Neural crest cell (in vitro differentiated cells): ENCODE measurements at places on chromosomes 2 and 18.

GRCh38 chr2:158473719-158474392 lies 17.1 kb downstream of the PKP4 start:
- DNase-seq = no peak
- H3K36me3 ChIP-seq = peaks cover 14% of the 10 kb centered on the region
- no peak overlapping the region for H3K4me3 ChIP-seq

- peaks cover 6% of the 10 kb centered on the region for H3K27me3 ChIP-seq
- peaks cover 56% of the 10 kb centered on the region for H3K4me1 ChIP-seq
- no peak overlapping the region for H3K4me3 ChIP-seq
- DNase-seq = no peak
- H3K27ac ChIP-seq = peak overlapping the region; percentile 95
These were observed 50.8 kb downstream of the NRP2 start for GRCh38 chr2:205733082-205733481.

GRCh38 chr2:166419616-166419934 lies 43.8 kb upstream of the SCN9A start:
- no peaks in the 10 kb centered on the region for H3K27me3 ChIP-seq
- H3K4me1 ChIP-seq = no peaks in the 10 kb centered on the region
- DNase-seq = no peak

DNA sequence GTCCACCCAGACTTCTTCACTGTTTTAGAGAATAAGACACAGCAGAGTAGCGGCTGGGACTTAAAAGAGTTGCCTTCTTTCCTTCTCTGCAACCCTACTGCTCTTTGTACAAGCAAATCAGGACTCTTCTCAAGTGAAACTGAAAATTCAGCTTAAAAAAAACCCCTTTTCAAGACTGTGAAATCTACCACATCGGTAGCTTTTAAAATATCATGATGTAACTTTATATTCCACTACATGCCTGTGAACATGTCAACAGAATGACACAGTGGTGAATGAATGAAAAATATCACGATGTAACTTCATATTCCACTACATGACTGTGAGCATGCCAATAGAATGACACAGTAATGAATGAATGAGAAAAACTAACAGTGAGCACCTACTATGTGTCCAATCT lies 53.4 kb downstream of the TCF4 start:
- H3K27ac ChIP-seq = peak overlapping the region; percentile 87
- no peak overlapping the region for H3K4me3 ChIP-seq
- no peaks in the 10 kb centered on the region for H3K27me3 ChIP-seq
- peaks cover 4% of the 10 kb centered on the region for H3K36me3 ChIP-seq

- DNase-seq = no peak
These were observed 173.7 kb downstream of the RAB3GAP1 start for GRCh38 chr2:135225781-135226180.

- no peaks in the 10 kb centered on the region for H3K36me3 ChIP-seq
- H3K27ac ChIP-seq = no peak overlapping the region
- no peak overlapping the region for H3K4me3 ChIP-seq
- DNase-seq = no peak
- H3K27me3 ChIP-seq = peaks cover 6% of the 10 kb centered on the region
These were observed 111.7 kb upstream of the CYRIA start for GRCh38 chr2:16777123-16777870.

GRCh38 chr18:63152096-63152495 lies 167.5 kb downstream of the BCL2 start:
- no peak for DNase-seq
- H3K27me3 ChIP-seq = no peaks in the 10 kb centered on the region
- H3K4me3 ChIP-seq = no peak overlapping the region
- peaks cover 7% of the 10 kb centered on the region for H3K4me1 ChIP-seq
- H3K36me3 ChIP-seq = no peaks in the 10 kb centered on the region

DNA sequence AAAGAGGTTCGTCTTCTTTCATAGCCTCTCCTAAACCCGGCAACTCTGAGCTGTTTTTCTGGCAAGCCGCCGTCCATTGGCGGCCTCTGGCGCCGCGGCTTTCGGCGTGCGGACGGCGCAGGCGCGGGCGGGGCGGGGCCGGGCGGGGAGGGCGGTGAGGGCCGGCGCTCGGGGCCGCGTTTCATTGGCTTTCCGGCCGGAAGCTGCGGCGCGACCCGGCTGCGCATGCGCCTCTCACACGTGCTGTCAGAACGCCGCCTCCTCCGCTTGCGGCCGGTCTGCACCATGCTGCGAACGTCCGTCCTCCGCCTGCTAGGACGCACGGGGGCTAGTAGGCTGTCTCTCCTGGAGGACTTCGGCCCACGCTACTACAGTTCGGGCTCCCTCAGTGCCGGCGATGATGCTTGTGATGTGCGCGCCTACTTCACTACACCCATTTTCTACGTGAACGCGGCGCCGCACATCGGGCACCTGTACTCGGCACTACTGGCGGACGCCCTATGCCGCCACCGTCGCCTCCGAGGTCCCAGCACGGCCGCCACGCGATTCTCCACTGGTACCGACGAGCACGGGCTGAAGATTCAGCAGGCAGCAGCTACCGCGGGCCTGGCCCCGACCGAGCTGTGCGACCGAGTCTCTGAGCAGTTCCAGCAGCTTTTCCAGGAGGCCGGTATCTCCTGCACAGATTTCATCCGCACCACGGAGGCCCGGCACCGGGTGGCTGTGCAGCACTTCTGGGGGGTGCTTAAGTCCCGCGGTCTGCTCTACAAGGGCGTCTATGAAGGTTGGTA lies at the start of gene MARS2:
MARS2 (plus strand) TSS at position 249 of the 791 bp plus-strand sequence; CDS start at position 286, 37 bp downstream.
- H3K4me1 ChIP-seq = peaks cover 44% of the 10 kb centered on the region
- DNase-seq = peak; percentile 84
- peak within 1 kb of the TSS; percentile 95 for H3K4me3 ChIP-seq
- peak within 1 kb of the TSS; percentile 93 for H3K27ac ChIP-seq
- H3K36me3 ChIP-seq = peaks cover 13% of the 10 kb centered on the region

DNA sequence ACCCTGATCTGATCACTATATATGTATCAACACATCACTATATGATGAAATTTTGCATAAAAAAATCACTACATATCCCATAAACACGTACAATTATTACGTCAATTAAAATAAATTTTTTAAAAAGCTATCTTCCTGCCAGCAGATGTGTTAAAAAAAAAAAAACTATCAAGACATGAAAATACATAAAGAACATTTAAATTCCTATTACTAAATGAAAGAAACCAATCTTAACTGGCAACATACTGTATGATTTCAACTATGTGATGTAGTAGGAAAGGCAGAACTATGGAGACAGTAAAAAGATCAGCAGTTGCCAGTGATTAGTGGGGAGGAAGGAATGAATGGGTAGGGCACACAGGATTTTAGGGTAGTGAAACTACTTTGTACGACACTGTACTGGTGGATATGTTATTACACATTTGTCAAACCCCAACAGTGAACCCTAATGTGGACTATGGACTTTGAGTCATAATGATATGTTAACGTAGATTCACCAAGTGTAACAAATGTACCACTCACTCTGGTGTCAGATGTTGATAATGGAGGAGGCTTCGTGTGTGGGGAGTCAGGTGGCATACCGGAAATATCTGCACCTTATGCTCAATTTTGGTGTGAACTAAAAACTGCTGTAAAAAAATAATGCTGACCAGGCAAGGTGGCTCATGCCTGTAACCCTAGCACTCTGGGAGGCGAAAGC lies 27.4 kb downstream of the USP34 start:
- H3K27ac ChIP-seq = no peak overlapping the region
- H3K4me3 ChIP-seq = no peak overlapping the region
- peaks cover 21% of the 10 kb centered on the region for H3K4me1 ChIP-seq
- H3K27me3 ChIP-seq = no peaks in the 10 kb centered on the region
- peaks cover 19% of the 10 kb centered on the region for H3K36me3 ChIP-seq

DNA sequence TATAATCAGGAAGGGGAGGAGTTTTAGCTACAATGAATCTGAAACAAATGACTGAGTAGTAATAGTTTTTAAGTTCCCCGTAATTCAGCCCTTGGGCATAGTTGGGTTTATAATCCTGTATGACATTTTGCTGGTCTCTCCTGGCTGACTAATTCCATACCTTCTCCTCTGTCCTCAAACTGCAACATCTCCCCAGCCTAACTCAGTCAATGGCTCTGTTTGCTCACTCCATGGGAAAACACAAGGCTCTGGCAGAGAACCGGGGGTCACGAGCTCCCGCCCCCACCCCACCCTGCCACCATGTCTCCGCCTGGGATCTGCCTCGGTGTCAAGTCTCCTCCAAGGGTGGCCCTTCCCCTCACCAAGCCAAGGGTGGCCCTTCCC lies 168.6 kb downstream of the HDAC4 start:
- H3K27ac ChIP-seq = no peak overlapping the region
- peaks cover 3% of the 10 kb centered on the region for H3K36me3 ChIP-seq
- DNase-seq = no peak
- H3K27me3 ChIP-seq = no peaks in the 10 kb centered on the region
- no peak overlapping the region for H3K4me3 ChIP-seq
- peaks cover 53% of the 10 kb centered on the region for H3K4me1 ChIP-seq

- no peak for DNase-seq
- peaks cover 3% of the 10 kb centered on the region for H3K4me1 ChIP-seq
- H3K36me3 ChIP-seq = no peaks in the 10 kb centered on the region
- H3K4me3 ChIP-seq = no peak overlapping the region
- H3K27me3 ChIP-seq = no peaks in the 10 kb centered on the region
These were observed 85.6 kb downstream of the EHD3 start for GRCh38 chr2:31319406-31320175.

DNA sequence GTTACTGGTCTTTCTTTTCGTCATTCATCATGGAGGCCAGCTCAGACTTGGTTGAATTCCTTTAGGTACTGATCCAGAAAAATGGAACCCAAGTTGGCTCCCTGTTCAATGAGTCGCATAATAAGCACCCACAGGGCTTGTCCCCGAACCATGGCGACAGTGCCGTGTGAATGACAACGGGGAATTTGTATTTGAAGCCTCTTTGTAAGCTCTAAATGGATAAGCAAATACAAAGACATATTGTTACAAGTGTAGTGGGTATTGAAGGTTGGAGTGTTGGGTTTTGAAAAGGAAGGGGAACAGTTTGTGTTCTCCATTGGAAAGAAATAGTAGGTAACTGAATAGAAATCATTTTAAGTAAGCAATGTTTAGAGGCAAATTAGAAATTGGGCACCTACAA lies 288.9 kb downstream of the SLC4A3 start:
- no peak for DNase-seq
- H3K4me3 ChIP-seq = no peak overlapping the region
- peaks cover 44% of the 10 kb centered on the region for H3K4me1 ChIP-seq
- peak overlapping the region; percentile 2 for H3K27ac ChIP-seq

DNA sequence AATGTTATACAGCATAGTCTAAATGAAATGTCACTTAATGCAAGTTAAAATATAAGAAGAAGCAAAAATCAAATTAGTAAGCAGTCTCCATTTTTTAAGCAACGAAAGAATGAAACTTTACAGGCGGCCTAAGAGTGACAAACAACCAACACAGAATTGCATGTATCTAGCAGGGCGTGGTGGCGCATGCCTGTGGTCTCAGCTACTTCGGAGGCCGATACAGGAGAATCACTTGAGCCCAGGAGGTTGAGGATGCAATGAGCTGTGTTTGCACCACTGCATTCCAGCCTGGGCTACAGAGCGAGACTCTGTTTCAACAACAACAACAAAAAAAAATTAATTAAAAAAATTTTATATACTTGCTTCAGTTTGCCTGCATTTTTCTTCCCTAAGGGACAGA lies 16.6 kb downstream of the RBMS1 start:
- DNase-seq = no peak
- peaks cover 23% of the 10 kb centered on the region for H3K4me1 ChIP-seq
- no peaks in the 10 kb centered on the region for H3K36me3 ChIP-seq
- no peaks in the 10 kb centered on the region for H3K27me3 ChIP-seq
- H3K27ac ChIP-seq = peak overlapping the region; percentile 12

DNA sequence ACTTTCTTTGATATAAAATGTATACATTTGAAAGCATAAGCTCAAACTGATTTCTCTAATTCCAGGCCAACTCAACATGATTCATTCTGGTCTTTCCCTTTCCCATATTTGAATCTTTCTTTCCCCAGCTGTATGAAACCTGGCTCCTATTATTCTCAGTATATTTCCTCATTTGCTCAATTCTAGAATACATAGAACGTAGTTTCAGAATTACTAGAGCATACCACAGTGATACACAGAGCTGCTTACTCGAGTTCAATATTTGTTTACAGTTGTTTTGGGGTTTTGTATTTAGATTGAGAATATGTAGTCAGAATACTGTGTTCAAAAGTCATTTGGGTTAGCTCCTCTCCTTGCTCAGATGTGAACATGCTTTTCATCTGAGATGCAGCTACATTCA lies 43.0 kb downstream of the TNFRSF11A start:
- no peaks in the 10 kb centered on the region for H3K36me3 ChIP-seq
- no peaks in the 10 kb centered on the region for H3K27me3 ChIP-seq
- DNase-seq = no peak
- H3K4me1 ChIP-seq = no peaks in the 10 kb centered on the region

DNA sequence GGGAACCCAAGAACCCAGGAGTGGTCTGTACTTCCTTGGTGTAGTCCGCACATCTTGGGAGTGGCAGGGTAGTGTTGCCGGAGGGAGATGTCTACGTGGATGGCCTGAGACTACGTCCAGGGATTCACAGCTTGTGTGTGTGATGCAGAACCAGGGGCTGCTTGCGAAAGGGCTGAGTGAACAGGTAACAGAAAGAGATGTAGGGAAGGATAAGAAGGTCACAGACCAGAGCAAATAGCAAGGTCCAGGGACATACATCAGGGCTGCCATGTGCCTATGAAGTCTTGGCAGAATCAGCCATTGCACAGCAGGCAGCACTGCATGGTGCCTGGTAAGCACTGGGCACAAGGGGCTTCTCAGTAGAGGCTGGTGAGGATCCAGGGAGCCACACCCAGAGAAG lies 68.7 kb downstream of the TSPYL6 start:
- no peak for DNase-seq
- no peak overlapping the region for H3K27ac ChIP-seq
- H3K27me3 ChIP-seq = no peaks in the 10 kb centered on the region
- H3K4me1 ChIP-seq = no peaks in the 10 kb centered on the region
- no peaks in the 10 kb centered on the region for H3K36me3 ChIP-seq

DNA sequence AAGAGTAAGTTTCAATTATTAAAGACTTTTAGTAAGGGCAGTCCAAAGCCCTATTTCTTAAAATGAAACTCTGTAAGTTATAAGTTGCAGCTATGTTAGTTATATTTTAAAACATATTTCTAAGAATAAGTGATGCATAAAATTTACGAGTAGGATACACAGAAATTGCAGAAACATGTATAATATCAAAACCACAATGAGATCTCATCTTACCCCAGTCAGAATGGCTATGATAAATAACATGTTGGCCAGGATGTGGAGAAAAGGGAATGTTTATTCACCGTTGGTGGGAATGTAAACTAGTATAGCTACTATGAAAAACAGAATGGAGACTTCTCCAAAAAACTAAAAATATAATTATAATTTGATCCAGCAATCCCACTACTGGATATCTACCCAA lies 201.2 kb downstream of the CBLN2 start:
- H3K27ac ChIP-seq = no peak overlapping the region
- no peaks in the 10 kb centered on the region for H3K4me1 ChIP-seq
- no peaks in the 10 kb centered on the region for H3K36me3 ChIP-seq
- no peak for DNase-seq
- H3K4me3 ChIP-seq = no peak overlapping the region
